Pancreas (tissue), 10 donors: ENCODE measurements at places on chromosomes 16 and 17. TPM values are rescaled to one million over a fixed set of nuclear protein-coding genes. Genes with fewer than 3 reads are reported as not detected.
A peak's percentile ranks its signal among the peaks of the same experiment; 100 is the strongest.

- H3K36me3 ChIP-seq: no peaks in the 10 kb centered on the region
- H3K4me3 ChIP-seq: no peak overlapping the region
- no peaks in the 10 kb centered on the region for H3K27me3 ChIP-seq
- H3K4me1 ChIP-seq: peaks cover 8% of the 10 kb centered on the region
Measured at GRCh38 chr17:66580956-66581391, 253.9 kb upstream of the CACNG5 start.

DNA sequence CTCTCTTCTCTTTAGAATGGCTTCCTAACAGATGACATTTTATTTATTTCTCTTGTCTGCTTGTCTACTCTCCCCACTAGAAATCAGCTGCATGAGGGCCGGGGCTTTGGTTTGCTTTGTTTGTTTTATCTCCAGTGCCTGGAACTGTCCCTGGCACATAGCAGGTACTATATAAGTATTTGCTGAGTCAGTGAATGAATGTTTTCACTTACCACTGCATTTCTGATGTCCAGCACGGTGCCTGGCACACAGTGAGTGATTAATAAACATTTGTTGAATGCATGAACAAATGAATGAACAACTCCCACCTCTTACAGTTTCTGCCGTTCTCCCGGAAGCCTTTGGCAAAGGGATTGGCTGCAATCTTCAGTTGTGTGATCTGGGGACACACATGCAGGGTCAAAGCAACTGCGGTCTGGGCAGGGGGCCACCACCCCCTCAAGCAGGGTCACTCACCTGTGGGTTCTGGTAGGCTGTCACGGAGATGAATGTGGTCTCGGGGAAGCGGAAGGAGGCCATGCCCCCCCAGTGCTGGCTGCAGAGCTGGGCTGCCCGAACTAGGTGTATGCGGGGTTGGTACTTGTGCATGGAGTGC is 3.4 kb downstream of the TBX6 start:
- no peaks in the 10 kb centered on the region for H3K4me1 ChIP-seq
- DNase-seq: peak; percentile 18
- no peak overlapping the region for H3K27ac ChIP-seq
- peaks cover 13% of the 10 kb centered on the region for H3K36me3 ChIP-seq

DNA sequence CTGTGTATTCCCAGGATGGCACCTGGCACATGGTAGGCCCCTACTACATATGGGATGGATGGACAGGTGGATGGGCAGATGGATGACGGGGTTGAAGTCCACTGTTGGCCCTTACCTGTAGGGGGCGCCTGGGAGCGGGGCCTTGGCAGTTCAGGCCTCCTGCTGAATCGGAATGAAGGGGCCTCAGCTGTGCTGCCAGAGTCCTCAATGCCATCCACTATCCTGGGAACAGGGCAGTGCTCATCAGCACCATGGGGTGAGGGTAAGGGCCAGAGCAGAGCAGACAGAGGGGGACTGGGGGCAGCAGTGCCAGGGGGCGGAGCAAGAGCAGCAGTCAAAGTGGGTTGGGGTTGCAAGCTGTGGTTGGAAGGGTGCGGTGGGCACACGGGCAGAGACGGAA is 8.3 kb upstream of the RAB5C start:
- no peaks in the 10 kb centered on the region for H3K4me1 ChIP-seq
- H3K27ac ChIP-seq: no peak overlapping the region
- no peaks in the 10 kb centered on the region for H3K36me3 ChIP-seq
- no peaks in the 10 kb centered on the region for H3K27me3 ChIP-seq

GRCh38 chr16:83215406-83216001 is 588.7 kb downstream of the CDH13 start:
- H3K27ac ChIP-seq: no peak overlapping the region

DNA sequence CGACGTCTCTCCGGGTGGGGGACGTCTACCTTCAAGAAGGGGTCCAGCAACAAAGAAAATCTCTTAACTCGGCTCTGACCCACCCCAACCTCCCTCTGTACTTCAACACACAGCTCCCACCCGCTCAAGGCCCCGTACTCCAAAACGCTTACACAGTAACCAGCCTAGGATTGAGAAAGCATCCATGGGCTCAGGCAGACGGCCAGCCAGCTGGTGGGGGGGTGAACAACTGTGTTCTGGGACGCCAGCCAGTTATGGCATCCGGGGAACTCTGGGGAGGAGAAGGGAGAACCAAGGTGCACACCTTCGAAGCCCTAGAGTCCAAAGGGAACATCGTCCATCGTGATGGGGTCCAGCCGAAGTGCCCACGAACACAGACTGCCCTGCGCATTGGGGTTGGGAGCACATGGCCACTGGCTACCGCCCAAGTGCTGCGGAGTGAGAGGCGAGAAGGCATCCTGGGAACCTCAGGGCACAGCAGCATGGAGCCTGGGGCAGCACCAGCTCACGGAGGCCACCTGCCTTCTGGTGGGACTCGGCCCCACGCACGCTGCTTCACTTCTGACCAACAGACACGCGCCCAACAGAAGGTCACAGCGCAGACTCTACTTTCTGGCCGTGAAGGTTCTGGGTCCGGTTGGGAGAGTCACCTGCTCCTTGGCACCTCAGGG is 14.3 kb downstream of the SLC16A3 start:
- peak overlapping the region; percentile 58 for H3K27ac ChIP-seq
- no peak overlapping the region for H3K4me3 ChIP-seq
- DNase-seq: peak; percentile 73
- H3K27me3 ChIP-seq: no peaks in the 10 kb centered on the region
- H3K36me3 ChIP-seq: peaks cover 8% of the 10 kb centered on the region
- H3K4me1 ChIP-seq: peaks cover 24% of the 10 kb centered on the region

DNA sequence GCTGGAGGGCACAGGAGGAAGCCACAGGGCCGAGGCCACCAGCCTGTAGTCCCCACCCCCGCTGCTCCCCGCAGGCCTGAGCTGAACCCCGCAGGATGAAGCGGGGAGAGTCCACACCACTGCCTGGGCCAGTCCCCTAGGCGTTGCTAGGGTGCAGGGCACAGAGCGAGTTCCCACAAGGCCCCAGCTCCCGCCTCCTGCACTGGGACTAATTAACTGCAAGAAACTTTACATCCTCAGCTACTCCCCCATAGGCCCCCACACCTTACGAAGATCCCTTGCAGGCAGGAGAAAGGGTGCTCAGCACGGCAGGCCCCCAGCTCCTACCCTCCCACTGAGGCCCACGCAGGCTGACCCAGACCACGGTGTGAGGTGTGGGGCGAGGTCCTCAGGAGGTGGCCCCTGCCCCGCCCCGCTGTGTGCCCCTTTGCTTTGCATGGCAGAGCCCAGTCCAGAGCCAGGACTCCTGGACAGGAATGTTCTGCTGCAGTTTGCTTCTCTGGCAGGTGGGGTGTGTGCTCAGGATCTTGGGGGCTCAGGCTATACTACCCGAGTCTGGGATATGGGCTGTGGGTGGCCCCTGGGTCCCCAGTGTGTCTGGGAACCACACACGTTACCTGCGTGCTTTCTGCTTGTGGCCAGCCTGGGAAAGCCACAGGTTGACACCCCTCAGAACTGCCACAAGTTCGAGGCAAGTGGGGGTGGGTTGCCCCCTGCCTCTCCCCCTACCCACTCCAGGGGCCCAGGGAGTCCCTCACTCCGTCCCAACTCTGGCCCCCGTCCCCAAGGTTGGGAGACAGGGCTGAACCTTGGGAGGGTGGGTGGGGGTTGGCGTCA is 1.2 kb downstream of the GNG13 start:
- H3K27me3 ChIP-seq: peaks cover 13% of the 10 kb centered on the region
- no peak overlapping the region for H3K4me3 ChIP-seq
- H3K4me1 ChIP-seq: no peaks in the 10 kb centered on the region
- DNase-seq: peak; percentile 62
- no peak overlapping the region for H3K27ac ChIP-seq

GRCh38 chr17:30567231-30568116 is 90.3 kb downstream of the GOSR1 start:
- H3K36me3 ChIP-seq: no peaks in the 10 kb centered on the region
- no peaks in the 10 kb centered on the region for H3K4me1 ChIP-seq
- H3K27me3 ChIP-seq: no peaks in the 10 kb centered on the region
- H3K4me3 ChIP-seq: no peak overlapping the region

DNA sequence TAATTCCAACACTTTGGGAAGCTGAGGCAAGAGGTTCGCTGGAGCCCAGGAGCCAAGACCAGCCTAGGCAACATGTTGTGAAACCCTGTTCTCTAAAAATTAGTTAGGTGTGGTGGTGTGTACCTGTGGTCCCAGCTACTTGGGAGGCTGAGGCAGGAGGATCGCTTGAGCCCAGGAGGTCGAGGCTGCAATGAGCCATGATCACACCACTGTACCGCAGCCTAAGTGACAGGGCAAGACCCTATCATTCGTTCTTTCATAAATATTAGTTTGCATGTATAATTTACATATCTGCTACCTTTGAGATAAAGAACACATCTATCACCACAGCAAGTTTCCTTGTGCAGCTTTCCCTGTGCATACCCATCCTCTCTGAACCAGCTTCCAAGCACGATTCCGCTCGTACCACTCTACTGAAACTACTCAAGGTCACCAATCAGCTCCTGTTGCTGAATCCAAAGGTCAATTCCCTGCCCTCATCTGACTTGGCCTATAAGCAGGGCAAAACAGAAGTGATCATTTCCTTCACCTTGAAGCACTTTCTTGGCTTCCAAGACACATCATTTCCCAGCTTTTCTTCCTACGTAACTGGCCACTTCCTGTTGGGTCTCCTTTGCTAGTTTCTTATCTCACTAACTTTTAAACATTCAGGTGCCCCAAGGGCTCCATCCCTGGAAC is 49.1 kb downstream of the GRB2 start:
- no peaks in the 10 kb centered on the region for H3K27me3 ChIP-seq
- no peak overlapping the region for H3K27ac ChIP-seq
- no peaks in the 10 kb centered on the region for H3K36me3 ChIP-seq

DNA sequence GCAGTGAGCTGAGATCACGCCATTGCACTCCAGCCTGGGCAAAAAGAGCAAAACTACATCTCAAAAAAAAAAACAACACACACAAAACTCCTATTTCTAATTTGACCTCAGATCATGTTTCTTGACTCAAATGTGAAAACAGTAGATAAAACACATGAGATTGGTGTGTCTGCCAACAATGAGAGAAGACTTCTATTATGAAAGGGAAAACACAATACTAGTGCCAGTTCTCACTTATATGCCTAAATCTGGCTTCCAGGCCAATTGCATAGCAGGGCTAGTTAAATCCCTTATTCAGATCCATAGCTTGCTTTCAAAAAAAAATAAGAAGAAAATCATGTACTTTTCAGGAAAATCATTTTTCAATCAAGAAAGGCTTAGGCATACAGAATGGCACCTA is 39.4 kb downstream of the AP1G1 start:
- no peaks in the 10 kb centered on the region for H3K4me1 ChIP-seq
- H3K4me3 ChIP-seq: no peak overlapping the region
- no peak for DNase-seq
- H3K27me3 ChIP-seq: no peaks in the 10 kb centered on the region
- H3K36me3 ChIP-seq: no peaks in the 10 kb centered on the region
- no peak overlapping the region for H3K27ac ChIP-seq

SOX9 gene
- 46.6 TPM for total RNA-seq

ZNF594 gene
- total RNA-seq: 3.0 TPM

HES7 gene
- total RNA-seq: not detected

AXIN2 gene
- 2.6 TPM for total RNA-seq

RNF43 gene
- total RNA-seq: 6.8 TPM

CSH1 gene
- total RNA-seq: not detected
